ENCODE measurements at places on chromosomes 16 and 17. TPM values are rescaled to one million over a fixed set of nuclear protein-coding genes. Genes with fewer than 3 reads are reported as not detected.

DNA sequence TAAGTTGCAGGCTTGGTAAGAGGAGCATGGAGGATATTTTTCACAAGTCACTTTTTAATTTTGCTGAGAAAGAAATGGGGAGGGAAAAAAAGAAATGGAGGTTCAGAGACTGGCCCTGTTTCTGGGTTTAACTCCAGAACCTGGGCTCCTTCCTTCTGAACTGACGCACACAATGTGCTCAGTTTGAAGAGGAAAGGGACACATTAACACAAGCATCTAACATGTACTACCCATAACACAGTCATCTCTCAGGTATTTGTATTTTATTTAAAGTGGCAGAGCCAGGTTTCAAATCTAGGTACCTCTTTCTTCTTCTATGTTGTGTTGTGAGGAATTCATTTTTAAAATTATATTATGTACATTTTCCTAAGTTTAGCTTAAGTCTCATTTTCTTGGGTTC lies 5.3 kb upstream of the TMEM100 start:
- H3K27me3 ChIP-seq: peaks cover 9% of the 10 kb centered on the region
- H3K27ac ChIP-seq: no peak overlapping the region
- no peaks in the 10 kb centered on the region for H3K36me3 ChIP-seq
- no peak for DNase-seq
- no peak overlapping the region for H3K4me3 ChIP-seq
- peaks cover 23% of the 10 kb centered on the region for H3K4me1 ChIP-seq

DNA sequence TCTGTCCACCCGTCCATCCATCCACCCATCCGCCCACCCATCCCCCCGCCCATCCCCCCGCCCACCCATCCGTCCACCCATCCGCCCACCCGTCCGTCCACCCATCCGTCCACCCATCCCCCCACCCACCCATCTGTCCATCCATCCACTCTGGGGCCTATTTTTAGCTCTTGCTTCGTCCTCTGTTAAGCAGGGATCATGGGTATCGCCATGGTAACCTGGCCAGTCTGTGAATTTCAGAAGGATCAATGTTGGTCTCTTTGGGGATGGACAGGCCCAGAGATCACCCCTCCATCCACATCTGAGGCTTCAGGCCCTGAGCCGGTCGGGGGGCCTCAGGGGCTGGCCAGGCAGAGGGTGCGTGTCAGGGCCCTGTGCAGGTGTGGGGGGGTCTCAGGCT lies 15.2 kb upstream of the DPEP1 start:
- no peak overlapping the region for H3K27ac ChIP-seq
- no peaks in the 10 kb centered on the region for H3K36me3 ChIP-seq

- no peaks in the 10 kb centered on the region for H3K36me3 ChIP-seq
- H3K4me1 ChIP-seq: peaks cover 23% of the 10 kb centered on the region
- no peak overlapping the region for H3K4me3 ChIP-seq
- no peaks in the 10 kb centered on the region for H3K27me3 ChIP-seq
- no peak for DNase-seq
Observed at GRCh38 chr16:63447121-63447520, 1410.9 kb upstream of the CDH8 start.

DNA sequence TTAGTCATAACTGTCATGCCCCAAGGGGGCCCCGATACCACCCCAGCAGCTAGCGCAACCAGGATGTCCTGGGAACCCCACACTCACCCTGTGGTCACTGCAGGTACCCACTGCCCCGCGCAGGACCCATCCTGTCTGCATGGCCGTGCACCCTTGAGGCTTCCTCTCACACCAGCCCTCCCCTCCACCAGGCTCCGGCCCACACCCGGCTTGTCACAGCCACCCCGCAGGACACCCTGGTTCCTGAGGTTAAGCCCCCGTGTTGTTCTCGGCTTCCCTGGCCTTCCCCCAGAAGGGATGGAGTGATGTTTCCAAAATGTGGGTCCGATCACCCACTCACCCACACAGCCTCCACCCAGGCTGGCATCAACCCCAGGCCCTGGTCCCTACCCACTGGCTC lies 7.5 kb downstream of the DNASE1L2 start:
- DNase-seq: no peak
- peaks cover 9% of the 10 kb centered on the region for H3K36me3 ChIP-seq
- no peak overlapping the region for H3K4me3 ChIP-seq

DNA sequence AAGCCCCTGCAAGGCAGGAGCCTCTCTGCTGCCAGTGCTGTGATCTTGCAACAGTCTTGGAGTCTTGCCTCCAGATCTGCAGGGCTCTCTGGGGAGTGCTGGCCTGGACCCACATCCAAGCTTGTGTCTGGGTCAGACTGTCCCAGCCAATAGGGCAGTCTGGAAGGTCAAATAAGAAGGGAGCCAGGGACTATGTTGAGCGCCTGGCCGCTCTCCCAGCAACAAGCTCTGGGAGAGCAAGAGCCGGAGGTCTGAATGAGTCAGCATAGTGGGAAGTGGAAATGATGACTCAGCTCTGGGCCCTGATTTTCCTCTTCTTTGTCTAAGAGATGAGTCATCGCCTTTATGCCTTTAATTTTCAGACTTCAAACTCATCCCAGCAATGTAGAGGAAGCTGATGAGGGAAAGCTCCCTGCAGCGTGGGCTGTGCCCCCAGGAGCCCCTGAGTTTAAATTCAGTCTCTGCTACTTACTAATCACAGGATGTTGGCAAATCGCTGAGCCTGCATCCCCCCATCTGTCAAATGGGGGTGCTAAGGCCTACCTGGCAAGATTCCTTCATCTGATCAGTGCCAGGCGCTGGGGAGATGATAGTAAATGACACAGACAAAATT lies 43.6 kb upstream of the HAPSTR1 start:
- H3K4me3 ChIP-seq: no peak overlapping the region
- DNase-seq: no peak
- no peaks in the 10 kb centered on the region for H3K27me3 ChIP-seq
- H3K27ac ChIP-seq: peak overlapping the region; percentile 84
- peaks cover 4% of the 10 kb centered on the region for H3K4me1 ChIP-seq

DNA sequence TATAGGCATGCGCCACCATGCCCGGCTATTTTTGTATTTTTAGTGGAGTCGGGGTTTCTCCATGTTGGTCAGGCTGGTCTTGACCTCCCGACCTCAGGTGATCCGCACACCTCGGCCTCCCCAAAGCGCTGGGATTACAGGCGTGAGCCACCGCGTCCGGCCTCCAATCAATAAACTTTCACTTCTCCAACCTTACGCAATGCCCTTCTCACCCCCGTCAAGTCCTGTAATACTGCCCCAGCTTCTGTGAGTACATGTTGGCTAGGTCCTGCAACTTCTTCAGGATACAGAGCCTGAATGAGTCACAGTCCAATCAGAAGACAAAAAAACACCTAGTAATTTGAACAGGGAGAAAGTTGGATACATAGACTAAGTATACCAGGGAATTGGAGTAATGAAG lies 47.1 kb upstream of the PHOSPHO1 start:
- H3K4me3 ChIP-seq: no peak overlapping the region
- DNase-seq: no peak
- no peak overlapping the region for H3K27ac ChIP-seq
- H3K36me3 ChIP-seq: no peaks in the 10 kb centered on the region
- H3K27me3 ChIP-seq: no peaks in the 10 kb centered on the region

- no peaks in the 10 kb centered on the region for H3K4me1 ChIP-seq
- H3K4me3 ChIP-seq: no peak overlapping the region
- no peak for DNase-seq
- peaks cover 35% of the 10 kb centered on the region for H3K27me3 ChIP-seq
Observed at GRCh38 chr17:56047331-56047730, 105.9 kb upstream of the ANKFN1 start.

GRCh38 chr16:19708296-19709205 lies 9.5 kb downstream of the KNOP1 start:
- no peaks in the 10 kb centered on the region for H3K27me3 ChIP-seq
- no peak for DNase-seq
- H3K4me1 ChIP-seq: no peaks in the 10 kb centered on the region
- peaks cover 24% of the 10 kb centered on the region for H3K36me3 ChIP-seq

DNA sequence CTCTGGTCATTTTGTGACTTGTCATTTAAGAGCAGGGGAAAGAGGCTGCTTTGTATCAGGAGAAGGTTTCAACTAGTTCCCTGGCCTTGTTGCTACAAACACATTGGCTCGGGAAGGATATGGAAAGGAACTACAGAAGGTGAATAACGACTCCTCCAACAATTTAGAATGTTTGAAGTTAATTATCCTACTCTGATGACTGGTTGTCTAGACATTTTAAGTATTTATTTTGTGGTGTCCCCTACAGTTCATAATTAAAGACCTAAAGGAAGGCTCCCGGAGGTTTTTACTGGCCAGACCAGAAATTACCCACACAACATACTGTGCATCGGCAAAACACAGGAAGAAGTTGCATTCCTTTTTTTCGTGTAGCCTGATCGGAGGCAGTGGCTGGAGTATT lies 515.8 kb upstream of the SALL1 start:
- no peaks in the 10 kb centered on the region for H3K36me3 ChIP-seq
- H3K27me3 ChIP-seq: peaks cover 34% of the 10 kb centered on the region
- H3K27ac ChIP-seq: no peak overlapping the region
- H3K4me1 ChIP-seq: peaks cover 7% of the 10 kb centered on the region
- H3K4me3 ChIP-seq: no peak overlapping the region

GRCh38 chr16:65819136-65819898 lies 547.2 kb upstream of the CDH5 start:
- H3K27me3 ChIP-seq: no peaks in the 10 kb centered on the region
- H3K4me1 ChIP-seq: no peaks in the 10 kb centered on the region
- no peaks in the 10 kb centered on the region for H3K36me3 ChIP-seq
- no peak overlapping the region for H3K27ac ChIP-seq
- no peak for DNase-seq
- H3K4me3 ChIP-seq: no peak overlapping the region

GRCh38 chr17:10357768-10358167 lies 15.0 kb downstream of the MYH13 start:
- no peak overlapping the region for H3K27ac ChIP-seq
- peaks cover 22% of the 10 kb centered on the region for H3K27me3 ChIP-seq
- H3K4me3 ChIP-seq: no peak overlapping the region
- H3K36me3 ChIP-seq: no peaks in the 10 kb centered on the region

- peak within 1 kb of the TSS; percentile 88 for H3K4me3 ChIP-seq
- peaks cover 12% of the 10 kb centered on the region for H3K4me1 ChIP-seq
- H3K36me3 ChIP-seq: no peaks in the 10 kb centered on the region
Observed at GRCh38 chr17:76384222-76384986, at the start of gene SPHK1. SPHK1 (plus strand) TSS chr17:76384609; CDS start chr17:76385645, 1,036 bp downstream.

- no peak overlapping the region for H3K27ac ChIP-seq
- peaks cover 74% of the 10 kb centered on the region for H3K27me3 ChIP-seq
- H3K4me1 ChIP-seq: no peaks in the 10 kb centered on the region
- no peak overlapping the region for H3K4me3 ChIP-seq
- no peak for DNase-seq
Observed at GRCh38 chr17:8005357-8005756, 2.9 kb downstream of the GUCY2D start.

DNA sequence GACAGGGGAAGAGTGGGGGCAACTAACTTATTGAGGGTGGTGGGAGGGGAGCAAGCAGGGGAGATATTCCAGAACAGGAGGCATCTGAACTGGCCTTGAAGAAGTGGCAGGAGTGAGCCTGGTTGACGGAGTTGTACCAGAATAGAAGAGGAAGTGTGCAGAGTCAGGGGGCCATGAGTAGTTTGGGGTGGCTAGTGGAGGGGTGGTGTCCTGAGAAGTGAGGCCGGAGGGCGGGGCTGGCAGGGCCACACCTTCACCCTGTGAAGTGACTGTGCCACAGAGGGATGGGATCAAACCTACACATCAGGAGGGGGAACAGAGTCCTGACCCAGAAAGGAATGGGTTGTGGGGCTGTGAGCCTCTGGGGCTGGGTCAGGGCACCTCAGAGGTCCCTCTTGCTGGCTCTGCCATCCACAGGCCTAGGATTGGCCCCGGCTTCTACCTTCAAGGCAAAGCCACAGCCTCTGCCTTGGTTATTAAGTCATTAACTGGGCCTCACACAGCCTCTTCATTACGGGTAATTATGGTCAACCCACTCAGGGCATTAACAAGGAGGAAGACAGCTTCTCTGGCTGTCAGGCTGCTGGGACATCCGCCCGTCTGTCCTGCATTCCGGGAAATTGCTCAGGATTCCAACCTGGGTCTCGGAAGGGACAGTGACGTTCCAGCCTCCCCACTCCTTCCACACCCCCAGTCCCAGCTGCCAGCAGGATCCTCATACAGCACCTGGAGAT lies 12.7 kb downstream of the SPNS2 start:
- H3K36me3 ChIP-seq: no peaks in the 10 kb centered on the region
- H3K4me3 ChIP-seq: no peak overlapping the region
- no peak overlapping the region for H3K27ac ChIP-seq
- DNase-seq: no peak
- H3K4me1 ChIP-seq: peaks cover 15% of the 10 kb centered on the region
- H3K27me3 ChIP-seq: peaks cover 7% of the 10 kb centered on the region

- H3K4me1 ChIP-seq: no peaks in the 10 kb centered on the region
- DNase-seq: no peak
- H3K4me3 ChIP-seq: no peak overlapping the region
- H3K27me3 ChIP-seq: peaks cover 4% of the 10 kb centered on the region
Observed at GRCh38 chr17:15744074-15744676, 12.1 kb downstream of the TBC1D26 start.

DNA sequence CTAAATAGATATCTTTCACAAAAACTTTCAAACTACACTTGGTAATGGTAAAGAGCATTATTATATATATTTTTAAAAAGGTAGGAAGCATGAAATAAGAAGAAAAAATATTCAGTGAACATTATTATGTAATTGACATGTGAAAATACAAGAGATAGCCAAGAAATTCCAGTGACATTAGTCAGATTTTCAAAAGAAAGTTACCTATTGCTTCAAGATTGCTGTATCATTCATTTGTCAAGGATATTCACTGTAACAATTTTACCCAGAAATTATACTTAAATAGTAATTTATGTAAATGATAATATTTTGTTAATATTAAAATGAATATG lies 350.2 kb downstream of the KIF2B start:
- H3K36me3 ChIP-seq: no peaks in the 10 kb centered on the region
- peaks cover 14% of the 10 kb centered on the region for H3K4me1 ChIP-seq
- peaks cover 1% of the 10 kb centered on the region for H3K27me3 ChIP-seq

GRCh38 chr16:55597928-55598327 lies 31.4 kb downstream of the CAPNS2 start:
- no peaks in the 10 kb centered on the region for H3K27me3 ChIP-seq
- H3K36me3 ChIP-seq: no peaks in the 10 kb centered on the region
- no peak overlapping the region for H3K27ac ChIP-seq
- H3K4me3 ChIP-seq: no peak overlapping the region
- no peak for DNase-seq

DNA sequence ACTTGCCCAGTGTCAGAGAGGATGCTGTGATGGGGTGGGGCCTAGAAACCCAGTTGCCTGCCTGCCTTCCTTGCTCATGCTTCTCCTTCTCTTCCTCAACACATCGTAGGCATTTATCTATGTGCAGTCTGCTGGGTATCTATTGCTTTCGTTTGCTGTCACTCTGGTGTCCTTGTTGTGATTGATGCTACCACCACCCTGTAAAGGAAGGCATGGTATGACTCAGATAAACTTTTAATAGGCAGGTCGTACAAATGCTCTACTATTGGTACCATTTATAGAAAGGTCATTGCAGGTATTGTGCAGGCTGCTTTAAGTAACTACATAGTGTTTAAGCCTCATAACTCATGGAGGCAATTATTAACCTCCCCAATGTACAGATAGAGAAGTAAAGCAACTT lies 368.9 kb downstream of the UTP18 start:
- H3K36me3 ChIP-seq: peaks cover 4% of the 10 kb centered on the region
- H3K4me3 ChIP-seq: no peak overlapping the region
- no peaks in the 10 kb centered on the region for H3K27me3 ChIP-seq
- peak overlapping the region; percentile 3 for H3K27ac ChIP-seq
- no peak for DNase-seq
- H3K4me1 ChIP-seq: peaks cover 33% of the 10 kb centered on the region

Gene AIPL1
- total RNA-seq: not detected

Gene C1QTNF8
- not detected for total RNA-seq

Gene SLFN14
- not detected for total RNA-seq

Gene IL4R
- 23.4 TPM for total RNA-seq

Gene NSF
- 28.6 TPM for total RNA-seq

Gene CPHXL2
- not detected for total RNA-seq

Gene CDH3
- total RNA-seq: 110 TPM

Gene AGRP
- total RNA-seq: not detected

Gene PLA2G10
- 2.2 TPM for total RNA-seq
